ENCODE measurements at places on chromosomes 1 and 21.

DNA sequence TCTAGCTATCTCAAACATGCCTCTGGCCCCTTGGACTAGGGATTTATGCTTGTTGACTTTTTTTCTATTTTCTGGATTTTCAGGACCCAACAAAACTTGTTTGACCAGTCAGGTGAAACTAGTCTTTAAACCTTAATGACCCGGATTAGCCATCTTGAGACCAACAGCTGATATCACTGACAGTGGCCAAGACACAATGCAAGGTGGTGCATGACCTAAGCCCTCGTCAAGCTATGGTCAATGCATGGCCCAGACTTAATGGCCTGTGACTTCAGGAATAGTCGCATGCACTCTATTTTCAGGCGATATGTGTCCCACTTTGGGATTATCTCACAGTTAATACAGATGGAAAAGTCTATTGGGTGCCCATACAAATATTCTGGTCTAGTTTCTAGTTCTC lies 190.4 kb downstream of the ZBTB18 start:
- no peak for DNase-seq

GRCh38 chr1:18144916-18145647 lies 37.5 kb downstream of the IGSF21 start:
- DNase-seq, result no peak

- peak; percentile 64 for DNase-seq
These were observed 25.0 kb downstream of the CRYAA start for GRCh38 chr21:43193651-43194302.

DNA sequence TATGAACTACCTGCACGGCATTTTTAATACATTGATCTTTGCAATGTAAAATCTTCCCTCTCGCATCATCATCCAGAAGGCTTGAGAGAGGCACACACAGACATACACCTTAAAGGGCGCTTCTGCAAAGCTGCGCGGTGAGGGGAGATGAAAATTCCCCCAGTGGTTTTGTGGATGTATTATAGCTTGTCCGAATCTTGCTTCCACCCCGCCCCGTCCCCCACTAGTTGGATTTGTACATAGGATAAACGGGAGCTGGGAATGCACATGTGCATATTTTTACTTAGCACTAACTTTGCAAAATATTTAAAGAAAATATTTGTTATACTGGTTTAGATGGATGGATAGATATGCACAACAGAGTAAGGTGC lies 542 bp upstream of the ASTN1 start:
- DNase-seq, result no peak

GRCh38 chr21:45818904-45819285 lies 162.7 kb upstream of the COL6A1 start:
- DNase-seq, result no peak
